ENCODE measurements at places on chromosomes 2 and 18.

DNA sequence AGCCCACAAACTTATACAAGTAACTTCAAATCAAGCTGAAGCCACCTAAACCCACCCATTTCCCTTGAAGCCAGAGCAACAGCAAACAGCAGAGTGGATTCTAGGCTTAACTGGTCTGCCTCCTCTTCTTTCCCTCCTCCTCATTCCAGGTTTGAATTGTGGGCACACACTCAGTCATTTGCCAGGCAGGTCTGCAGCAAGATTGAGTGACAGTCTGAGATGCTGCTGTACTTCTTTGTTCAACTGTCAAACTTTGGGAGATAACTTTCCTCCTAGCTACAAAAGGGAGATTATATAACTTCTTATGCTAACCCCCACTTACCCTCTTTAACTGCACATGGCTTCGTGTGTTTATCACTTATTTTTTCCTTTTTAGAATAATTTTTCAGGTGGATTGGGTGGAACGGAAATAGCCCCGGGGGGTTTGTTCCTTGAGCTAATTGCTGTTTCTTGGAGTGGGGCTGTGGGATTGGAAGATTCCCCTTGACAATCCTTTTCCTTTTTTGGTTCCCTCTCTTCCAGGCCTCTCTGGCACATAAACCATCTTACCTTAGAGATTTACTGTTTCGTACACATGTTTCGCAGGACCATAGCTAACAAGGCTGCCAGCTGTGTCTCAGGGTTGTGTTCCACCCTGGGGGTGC is 55.0 kb downstream of the RNF144A start:
- no peak overlapping the region for H3K4me3 ChIP-seq
- no peak for DNase-seq
- H3K27me3 ChIP-seq = no peaks in the 10 kb centered on the region
- H3K4me1 ChIP-seq = peaks cover 5% of the 10 kb centered on the region
- no peak overlapping the region for H3K27ac ChIP-seq

DNA sequence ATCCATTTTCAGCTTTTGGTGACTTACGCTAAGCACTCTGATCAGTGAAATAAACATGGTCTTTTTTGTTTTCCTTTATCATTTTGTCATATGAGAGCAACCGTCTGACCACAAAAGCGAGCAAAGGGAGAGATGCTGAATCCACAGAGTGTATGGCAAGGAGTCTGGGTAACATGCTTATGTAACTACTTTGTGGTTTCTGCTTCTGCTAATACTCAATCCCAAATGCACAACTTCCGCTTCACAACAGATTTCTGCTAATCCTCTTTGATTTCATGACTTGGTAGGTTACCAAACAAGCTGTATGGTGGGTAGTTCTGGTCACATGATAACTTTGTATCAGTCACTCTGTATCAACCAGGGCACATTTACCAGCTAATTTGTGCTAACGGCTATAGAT is 908.4 kb upstream of the CRIM1 start:
- H3K4me3 ChIP-seq = no peak overlapping the region
- DNase-seq = no peak
- no peaks in the 10 kb centered on the region for H3K36me3 ChIP-seq
- no peaks in the 10 kb centered on the region for H3K4me1 ChIP-seq

GRCh38 chr2:86646865-86647264 is 23.2 kb upstream of the RNF103 start:
- no peaks in the 10 kb centered on the region for H3K4me1 ChIP-seq
- peak overlapping the region; percentile 14 for H3K27ac ChIP-seq
- H3K27me3 ChIP-seq = no peaks in the 10 kb centered on the region
- no peak for DNase-seq
- H3K36me3 ChIP-seq = no peaks in the 10 kb centered on the region

GRCh38 chr2:37771600-37772088 is 100.2 kb upstream of the CDC42EP3 start:
- DNase-seq = no peak
- H3K4me1 ChIP-seq = peaks cover 10% of the 10 kb centered on the region
- H3K4me3 ChIP-seq = no peak overlapping the region
- no peaks in the 10 kb centered on the region for H3K36me3 ChIP-seq

GRCh38 chr2:235206980-235207579 is 255.3 kb downstream of the SH3BP4 start:
- no peaks in the 10 kb centered on the region for H3K36me3 ChIP-seq
- no peaks in the 10 kb centered on the region for H3K4me1 ChIP-seq
- DNase-seq = no peak
- no peaks in the 10 kb centered on the region for H3K27me3 ChIP-seq
- H3K27ac ChIP-seq = no peak overlapping the region

DNA sequence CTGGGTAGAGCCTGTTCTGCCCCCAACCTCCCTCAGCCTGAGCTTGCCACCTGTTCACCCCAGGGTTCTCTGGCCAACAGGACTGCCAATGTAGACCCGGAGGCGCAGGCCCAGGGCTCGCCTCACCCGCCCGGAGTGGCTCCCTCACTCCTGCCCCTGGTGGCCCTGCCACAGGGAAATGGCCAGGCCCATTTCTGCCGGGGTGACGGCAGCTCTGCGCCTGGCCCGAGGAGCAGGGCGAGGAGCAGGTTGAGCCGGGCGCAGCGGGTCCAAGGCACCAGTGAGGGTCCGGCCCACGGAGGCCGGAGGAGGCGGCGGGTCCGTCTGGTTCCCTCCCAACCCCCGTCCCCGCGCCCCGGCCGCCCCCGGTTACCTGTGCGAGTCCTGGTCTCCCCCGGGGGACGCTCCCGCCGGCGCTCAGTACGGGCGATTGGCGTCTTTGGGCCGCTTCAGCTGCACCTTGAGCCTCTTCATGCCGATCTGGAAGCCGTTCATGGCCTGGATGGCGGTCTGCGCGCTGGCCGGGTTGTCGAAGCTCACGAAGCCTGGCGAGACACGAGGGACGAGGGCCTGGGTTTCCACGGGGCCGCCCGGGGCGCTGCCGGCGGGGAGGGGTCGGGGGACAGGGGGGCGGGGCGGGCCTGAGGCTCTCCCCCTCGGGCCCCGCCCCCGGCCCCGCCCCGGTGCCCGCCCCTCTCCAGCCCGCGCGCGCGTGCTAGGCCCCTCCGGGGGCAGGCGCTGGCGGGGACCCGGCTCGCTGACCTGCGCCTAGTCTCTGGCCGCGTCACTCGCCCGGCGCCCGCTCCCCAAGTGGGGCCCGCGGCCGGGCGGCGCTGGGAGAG is 312.0 kb downstream of the CELF4 start:
- H3K36me3 ChIP-seq = no peaks in the 10 kb centered on the region
- no peak for DNase-seq
- peak overlapping the region; percentile 46 for H3K4me3 ChIP-seq
- no peak overlapping the region for H3K27ac ChIP-seq

DNA sequence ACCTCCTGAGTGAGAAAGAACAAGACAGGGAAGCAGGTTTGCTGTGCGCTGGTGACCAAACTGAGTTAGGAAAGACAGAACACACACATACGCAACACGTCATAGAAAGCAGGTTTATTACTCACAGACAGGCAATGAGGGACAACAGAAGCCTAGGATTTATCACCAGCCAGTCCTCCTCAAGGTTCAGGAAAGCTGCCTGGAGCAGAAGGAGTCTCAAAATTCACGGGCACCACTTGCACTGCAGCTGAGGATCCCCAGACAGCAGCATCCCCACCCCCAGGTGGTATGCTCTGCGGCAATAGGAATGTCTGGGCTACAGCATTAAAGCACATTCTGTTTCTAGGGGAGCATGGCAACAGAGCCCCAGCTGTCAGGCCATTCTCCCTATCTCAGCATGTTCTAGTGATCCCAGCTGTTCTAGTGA is 284.4 kb upstream of the RGPD4 start:
- H3K4me1 ChIP-seq = no peaks in the 10 kb centered on the region
- no peak overlapping the region for H3K4me3 ChIP-seq
- H3K27me3 ChIP-seq = no peaks in the 10 kb centered on the region
- no peak overlapping the region for H3K27ac ChIP-seq

DNA sequence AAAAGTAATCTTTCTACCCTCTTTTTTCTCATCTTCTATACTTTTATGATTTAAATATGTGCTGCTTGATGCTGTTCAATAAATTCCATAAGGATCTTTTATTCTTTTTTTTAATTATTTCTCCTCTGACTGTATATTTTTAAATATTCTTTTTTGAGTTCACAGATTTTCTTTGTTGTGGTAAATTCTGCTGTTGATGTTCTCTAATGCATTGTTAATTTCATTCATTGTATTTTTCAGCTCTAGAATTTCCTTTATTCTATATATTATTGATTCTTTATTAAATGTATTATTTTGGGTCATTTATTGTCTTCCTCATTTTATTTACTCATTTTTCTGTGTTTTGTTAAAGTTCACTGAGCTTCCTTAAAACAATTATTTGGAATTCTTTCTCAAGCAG is 260.9 kb downstream of the ZNF804A start:
- H3K27ac ChIP-seq = no peak overlapping the region
- H3K36me3 ChIP-seq = no peaks in the 10 kb centered on the region
- no peaks in the 10 kb centered on the region for H3K4me1 ChIP-seq
- DNase-seq = no peak
- H3K4me3 ChIP-seq = no peak overlapping the region

DNA sequence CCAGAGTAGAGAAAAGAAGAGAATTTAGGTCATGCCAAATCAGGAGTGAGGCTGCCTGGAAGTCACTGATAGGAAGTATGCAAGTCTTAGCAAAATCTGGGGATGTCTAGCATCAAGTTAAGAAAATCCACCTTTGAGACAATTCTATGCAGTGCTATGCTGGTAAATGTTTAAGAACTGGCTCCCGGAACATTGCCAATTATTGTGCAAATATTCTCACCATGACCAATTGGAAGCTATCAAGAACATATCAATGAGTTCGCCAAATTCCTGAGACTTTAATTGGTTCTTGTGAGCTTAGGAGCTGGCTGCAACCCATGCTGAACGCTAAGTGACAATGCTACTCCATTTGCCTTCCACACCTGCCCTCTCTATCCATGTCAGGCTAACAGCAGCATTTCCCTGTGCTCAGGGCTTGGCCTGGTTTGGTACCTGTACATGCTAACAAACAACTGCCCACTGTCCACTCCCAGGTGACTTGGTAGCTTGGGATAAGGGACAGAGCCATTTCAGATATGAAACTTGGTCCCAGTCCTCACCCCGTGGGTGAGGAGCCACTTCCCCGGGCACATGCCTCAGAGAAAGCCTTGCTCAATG is 172.9 kb upstream of the KLHL29 start:
- no peak overlapping the region for H3K27ac ChIP-seq
- H3K4me3 ChIP-seq = no peak overlapping the region
- H3K27me3 ChIP-seq = no peaks in the 10 kb centered on the region
- no peak for DNase-seq

- DNase-seq = no peak
- no peaks in the 10 kb centered on the region for H3K4me1 ChIP-seq
- H3K36me3 ChIP-seq = no peaks in the 10 kb centered on the region
Measured at GRCh38 chr2:124153713-124154112, 128.6 kb downstream of the CNTNAP5 start.

DNA sequence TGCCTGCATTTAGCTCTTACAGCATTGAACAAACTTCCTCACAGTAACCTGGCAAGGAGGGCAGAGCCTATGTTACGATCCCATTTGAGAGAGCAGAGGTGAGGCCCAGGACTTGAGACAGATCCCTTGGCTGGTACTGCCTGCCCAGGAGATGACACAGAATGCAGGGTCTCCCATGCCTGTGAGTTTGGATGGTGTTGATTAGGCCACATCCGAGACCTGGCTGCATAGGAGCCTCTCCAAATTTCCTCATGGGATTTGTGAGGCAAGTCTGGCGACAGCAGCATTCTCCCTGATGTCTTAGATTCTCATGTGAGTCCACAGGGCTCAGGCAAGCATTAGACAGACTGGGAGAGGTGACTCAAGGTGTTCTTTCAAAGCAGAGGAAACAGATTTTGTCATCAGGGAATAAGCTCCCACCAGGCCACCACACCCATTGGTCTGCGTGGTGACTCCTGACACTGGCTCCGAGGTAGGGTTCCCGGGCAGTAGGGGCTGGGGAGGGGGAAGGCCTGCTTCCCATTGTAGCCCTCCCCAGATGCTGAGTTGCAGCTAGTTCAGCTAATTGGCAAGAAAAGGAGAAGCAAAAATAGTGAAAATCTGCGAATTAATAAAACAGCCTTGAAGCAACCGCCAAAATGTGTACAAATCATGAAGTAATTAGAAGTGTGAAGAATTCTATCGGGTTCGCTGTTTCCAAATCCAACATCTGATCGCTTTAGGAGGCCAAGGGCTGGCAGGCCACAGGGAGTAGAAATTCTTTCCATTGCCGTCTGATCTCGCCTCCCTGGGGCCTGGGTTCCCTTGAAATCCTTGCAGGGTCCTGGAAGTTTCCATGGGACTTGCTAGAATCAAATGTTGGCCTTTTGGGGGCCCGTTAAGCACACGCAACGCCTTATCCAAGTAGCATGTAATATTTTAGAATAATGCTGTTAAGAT is 68.0 kb downstream of the MAPK4 start:
- H3K27ac ChIP-seq = peak overlapping the region; percentile 25
- no peaks in the 10 kb centered on the region for H3K27me3 ChIP-seq
- no peak for DNase-seq
- H3K4me1 ChIP-seq = no peaks in the 10 kb centered on the region

- H3K27ac ChIP-seq = no peak overlapping the region
- no peaks in the 10 kb centered on the region for H3K36me3 ChIP-seq
- no peak for DNase-seq
- no peak overlapping the region for H3K4me3 ChIP-seq
Measured at GRCh38 chr2:187978356-187978755, 313.3 kb upstream of the GULP1 start.

- no peak for DNase-seq
- peaks cover 61% of the 10 kb centered on the region for H3K4me1 ChIP-seq
- no peaks in the 10 kb centered on the region for H3K27me3 ChIP-seq
- peak overlapping the region; percentile 72 for H3K4me3 ChIP-seq
- peak overlapping the region; percentile 98 for H3K27ac ChIP-seq
Measured at GRCh38 chr2:20050646-20051531, 539 bp downstream of the LAPTM4A start.

Data from esophagus squamous epithelium (tissue), 5 donors.